ENCODE measurements at places on chromosomes 2 and 18. TPM values are rescaled to one million over a fixed set of nuclear protein-coding genes. Genes with fewer than 3 reads are reported as not detected.

Gene ABCB11
- under 0.01 TPM for total RNA-seq

Gene CERKL
- not detected for total RNA-seq

Gene REEP1
- total RNA-seq: 0.36 TPM

DNA sequence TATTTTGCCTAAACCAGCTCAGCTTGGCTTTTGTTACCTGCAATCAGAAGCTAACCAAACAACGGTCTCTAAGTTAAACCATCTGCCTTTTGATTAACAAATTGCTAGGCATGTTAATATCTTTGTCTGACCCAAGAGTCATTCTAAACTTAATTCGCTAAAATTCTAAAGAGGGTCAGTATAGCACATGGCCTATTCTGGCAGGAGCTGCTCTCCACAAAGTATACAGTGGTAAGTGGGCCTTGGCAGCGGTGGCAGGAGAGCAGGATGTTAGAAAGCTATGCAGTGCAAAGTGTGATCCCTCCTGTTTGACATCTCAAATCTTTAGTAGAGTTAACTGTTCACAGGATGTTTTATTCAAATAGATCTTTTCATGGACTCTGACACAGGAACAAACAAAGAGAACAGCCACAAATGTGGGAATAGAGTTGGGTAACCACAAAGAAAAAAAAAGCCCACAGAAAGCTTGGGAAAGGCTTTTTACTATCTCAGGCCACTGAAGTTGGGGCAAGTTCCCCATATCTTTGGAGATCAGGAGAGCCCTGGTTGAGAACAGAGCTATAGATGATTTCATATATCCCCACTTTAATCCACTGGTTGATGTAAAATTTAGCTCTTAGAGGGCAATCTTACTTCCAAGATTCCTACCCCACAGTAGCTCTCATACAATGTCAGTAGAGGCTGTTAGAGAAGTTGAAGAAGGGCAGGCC, 10.6 kb downstream of the CFAP210 start:
- DNase-seq: no peak

GRCh38 chr2:182541268-182541667, 114.4 kb upstream of the PDE1A start:
- DNase-seq: no peak
